ENCODE measurements at places on chromosomes 13 and 19.
A peak's percentile ranks its signal among the peaks of the same experiment; 100 is the strongest.

GRCh38 chr19:17683078-17683477, 5.1 kb downstream of the UNC13A start:
- DNase-seq = no peak

DNA sequence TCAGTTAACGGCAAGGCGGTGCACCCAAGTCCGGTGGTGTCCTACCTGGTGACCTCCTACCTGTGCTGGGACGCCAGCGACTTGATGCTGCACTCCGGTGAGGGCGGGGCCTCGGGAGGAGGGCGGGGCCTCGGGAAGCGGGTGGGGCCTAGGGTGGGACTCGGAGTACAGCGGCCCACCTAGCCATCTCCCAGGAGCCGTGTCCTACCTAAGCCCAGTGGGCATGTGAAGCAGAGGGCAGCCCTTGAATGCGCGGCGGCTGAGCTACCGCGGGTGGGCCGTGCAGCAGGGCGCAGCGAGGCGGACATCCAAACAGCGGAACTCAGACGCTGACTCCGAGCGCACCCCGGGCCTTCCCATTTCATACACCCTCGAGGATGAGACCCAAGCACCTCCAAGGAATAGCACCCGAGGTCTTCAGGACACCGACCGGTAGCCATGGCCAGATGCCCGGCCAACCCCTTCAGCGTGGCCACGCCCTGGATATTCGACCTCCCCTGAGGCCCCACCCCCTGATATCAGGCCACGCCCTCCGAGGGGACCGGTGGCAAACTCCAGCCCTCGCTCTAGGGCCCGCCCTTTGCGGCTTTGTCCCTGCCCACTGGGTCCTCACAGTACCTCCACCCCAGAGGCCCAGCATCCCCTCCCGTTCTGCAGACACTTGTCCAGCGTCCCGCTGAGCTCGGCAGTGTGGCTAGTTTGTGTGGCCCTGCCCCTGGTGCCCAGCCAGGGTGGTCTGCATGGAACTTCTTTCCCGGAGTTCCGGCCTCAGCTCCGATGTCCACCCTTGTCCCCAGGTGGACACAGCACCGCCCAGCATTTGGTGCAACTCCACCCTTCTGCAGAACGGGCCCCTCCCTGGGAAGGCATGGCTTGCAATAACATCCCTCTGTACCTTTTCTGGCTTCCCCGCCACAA, 5.4 kb downstream of the KLK1 start:
- peak; percentile 10 for DNase-seq

DNA sequence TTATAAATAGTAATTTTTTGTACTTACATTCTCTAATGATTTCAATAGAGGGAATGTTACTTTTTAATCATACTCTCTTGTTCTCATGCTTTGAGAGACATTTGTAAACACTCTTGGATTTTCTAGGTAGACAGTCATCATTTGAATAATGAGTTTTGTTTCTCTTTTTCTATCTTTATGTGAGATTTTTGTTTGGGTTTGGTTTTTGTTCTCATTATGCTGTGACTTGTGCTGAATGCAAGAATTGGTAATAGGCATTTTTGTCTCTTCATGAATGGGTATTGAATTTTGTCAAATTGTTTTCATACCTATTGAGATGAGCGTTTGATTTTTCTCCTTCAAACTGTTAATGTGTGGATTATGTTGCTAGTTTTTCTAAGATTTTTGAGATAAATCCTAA, 56.8 kb upstream of the GPR183 start:
- no peak for DNase-seq

GRCh38 chr13:21134475-21134874, 41.9 kb downstream of the SKA3 start:
- no peak for DNase-seq

DNA sequence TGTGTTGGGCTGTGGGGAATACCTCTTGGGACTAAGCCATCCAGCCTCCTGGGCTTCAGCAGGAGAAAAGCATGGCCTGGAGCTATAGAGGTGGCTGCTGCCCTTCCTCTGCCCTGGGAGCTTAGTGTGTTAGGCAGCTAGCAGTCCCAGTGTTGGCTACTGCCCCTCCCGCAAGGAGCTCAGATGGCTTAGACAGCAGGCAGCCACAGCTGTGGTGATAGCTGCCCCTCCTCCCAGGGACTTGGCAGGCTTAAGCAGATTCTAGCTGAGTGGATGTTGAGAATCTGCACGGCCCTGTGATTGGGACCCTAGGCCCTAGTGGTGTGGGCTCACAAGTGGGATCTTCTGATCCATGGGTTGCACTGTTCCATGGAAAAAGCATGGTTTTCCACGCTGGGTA, 264.5 kb downstream of the TDRD3 start:
- no peak for DNase-seq

GRCh38 chr13:80571346-80572307, 230.7 kb upstream of the SPRY2 start:
- no peak for DNase-seq

- DNase-seq = no peak
These were observed 3.6 kb upstream of the MYDGF start for GRCh38 chr19:4673726-4674125.

GRCh38 chr13:67935626-67936025, 705.5 kb upstream of the PCDH9 start:
- no peak for DNase-seq

DNA sequence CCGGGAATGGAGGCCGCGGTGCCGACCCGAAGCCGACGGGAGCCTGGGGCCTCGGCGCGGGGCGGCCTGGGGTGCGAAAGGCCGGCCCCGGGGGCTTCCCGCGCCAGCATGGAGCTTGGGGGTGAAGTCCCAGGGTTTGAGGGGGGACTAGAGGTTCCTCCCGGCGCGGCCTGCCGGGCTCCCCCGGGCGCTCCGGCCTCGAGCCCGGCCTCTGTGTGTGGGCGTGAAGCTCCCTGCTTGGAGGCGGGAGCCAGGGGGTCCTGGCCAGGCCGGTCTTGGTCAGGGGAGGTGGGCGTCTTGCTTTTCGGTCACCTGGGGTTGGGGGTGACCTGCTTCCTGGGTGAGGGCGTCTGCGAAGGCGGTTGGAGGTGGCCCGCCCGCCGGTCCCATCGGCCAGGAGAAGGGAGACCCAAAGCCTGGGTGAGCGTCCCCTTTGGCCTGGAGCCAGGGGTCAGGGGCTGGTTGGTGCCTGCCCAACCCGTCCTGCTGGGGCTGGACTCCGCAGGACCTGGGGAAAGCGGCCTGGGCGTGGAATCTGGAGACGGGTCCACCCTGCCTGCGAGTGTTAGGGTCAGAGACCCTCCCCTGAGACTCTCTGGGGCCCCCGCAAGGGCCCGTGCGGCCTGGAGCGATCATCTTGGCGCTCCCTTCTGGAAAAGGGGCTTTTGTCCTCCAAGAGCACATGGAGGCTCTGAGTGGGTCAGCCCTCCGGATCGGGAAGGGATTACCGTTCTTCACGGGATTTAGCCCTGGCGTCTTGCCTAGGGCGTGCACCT, 535 bp downstream of the BSG start:
- peak; percentile 65 for DNase-seq

GRCh38 chr19:6092329-6093286, 17.7 kb downstream of the RFX2 start:
- DNase-seq = peak; percentile 61

DNA sequence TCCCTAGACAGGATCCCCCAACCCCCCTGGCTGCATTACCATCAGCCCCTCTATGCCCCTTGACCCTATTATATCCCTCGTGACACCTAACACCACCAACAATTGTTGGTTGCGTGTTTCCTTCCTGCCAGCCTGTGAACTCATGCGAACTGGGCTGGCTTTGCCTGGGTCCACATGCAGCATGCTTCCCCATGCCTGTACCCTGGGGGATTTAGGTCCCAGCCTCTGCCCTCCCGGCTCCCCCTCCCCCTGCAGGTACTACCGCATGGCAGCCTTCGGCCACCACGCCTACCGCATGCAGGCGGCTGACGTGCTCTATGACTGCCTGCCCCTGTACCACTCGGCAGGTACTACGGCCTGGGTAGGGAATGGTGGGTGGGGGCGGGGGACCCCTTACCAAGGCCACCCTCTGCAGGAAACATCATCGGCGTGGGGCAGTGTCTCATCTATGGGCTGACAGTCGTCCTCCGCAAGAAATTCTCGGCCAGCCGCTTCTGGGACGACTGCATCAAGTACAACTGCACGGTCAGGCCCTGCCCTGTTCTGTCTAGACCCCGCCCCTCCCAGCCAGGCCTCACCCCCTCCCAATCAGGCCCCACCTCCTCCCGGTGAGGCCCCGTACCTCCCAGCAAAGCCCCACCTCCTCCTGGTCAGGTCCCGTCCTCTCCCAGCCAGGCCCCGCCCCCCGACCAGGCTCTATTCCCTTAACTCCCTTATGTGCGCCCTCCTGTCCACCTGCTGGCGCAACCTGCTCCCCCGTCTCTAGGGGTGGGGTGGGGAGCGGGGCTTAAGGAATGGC, 18.5 kb downstream of the SLC27A1 start:
- DNase-seq = no peak

DNA sequence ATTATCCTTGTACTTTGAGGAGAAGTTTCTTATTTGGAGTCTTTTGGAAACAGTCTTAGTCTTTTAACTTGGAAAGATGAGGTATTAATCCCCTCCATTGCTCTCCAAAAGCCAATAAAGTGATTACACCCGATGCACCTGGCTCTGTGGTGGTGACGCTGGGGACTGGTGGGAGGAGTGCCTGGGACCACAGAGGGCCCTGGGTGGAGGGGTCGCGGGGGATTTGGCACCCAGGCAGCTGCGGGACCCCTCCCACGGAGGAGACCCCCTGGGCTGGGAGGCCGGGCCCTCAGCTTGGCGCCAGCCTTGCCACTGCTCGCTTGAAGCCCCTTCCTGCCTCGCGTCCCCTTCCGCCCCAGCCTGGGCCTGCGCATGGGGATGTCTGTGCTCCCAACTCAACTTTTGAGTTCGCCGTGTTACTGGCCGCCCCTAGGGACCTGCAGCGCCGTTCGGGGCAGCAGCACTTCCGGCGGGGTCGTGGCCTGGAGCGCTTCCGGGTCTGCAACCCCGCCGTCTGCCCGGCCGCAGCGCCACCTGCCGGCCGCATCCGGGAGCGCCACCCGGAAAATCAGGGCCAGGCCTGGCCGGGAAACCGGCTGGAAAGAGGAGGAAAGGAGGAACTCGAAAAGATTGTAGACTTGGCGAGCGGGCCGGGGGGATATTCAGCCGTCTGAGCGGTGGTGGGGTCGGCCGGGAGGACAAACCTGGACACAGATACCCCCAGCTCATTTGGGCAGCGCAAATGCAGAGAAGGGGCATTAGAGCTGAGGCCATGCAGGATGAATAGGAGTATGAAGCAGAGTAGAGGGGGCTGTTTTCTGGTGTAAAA, 8.4 kb downstream of the PEAK3 start:
- peak; percentile 65 for DNase-seq

- DNase-seq = peak; percentile 11
These were observed 1487.7 kb downstream of the EFNB2 start for GRCh38 chr13:105047676-105048295.

DNA sequence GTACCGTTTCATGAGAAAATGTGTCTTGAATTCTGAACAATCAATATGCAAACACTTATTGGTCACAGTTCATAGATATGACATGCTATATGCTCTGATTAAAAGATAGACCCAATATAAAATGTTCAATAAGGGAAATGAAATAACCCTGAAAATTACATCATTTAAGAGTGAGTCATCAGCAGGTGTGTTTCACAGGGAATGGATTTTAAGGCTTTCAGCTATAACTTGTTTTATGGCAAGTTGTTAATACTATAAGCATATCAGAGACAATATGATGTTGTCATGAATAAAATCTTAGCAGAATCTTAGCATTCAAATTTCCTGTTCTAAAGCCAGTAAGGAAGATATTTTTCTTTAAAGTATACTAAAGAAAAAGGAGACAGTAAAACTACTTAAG, 483.4 kb upstream of the PCDH9 start:
- no peak for DNase-seq

DNA sequence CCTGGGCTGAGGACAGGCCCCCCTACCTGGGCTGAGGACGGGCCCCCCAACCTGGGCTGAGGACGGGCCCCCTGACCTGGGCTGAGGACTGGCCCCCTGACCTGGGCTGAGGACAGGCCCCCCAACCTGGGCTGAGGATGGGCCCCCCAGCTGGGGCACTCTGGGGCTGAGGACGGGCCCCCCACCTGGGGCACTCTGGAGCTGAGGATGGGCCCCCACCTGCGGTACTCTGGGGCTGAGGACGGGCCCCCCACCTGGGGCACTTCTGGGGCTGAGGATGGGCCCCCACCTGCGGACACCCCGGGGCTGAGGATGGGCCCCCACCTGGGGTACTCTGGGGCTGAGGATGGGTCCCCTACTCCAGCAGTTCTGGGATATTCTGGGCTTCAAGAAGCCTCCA, 65.5 kb downstream of the RASA3 start:
- DNase-seq = no peak

- no peak for DNase-seq
These were observed 68.7 kb downstream of the LIG4 start for GRCh38 chr13:108146642-108147041.

DNA sequence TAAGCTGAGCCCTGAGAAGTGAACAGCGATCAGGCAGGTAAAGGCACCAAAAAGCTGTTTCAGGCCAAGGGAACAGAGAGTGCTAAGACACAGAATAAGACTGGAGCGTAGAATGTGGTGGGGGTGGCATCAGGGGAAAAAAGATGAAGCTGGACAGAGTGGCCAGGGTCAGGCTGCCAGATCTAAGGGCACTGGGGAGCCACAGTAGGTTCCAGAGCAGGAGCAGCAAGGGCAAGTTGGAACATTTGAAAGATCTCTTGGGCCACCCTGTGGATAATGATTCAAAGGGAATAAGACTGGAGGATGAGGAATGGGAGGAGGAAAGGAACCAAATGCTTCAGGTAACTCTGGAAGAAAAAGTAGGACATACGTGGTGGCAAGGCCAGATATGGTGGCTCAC, 6.5 kb upstream of the PLIN3 start:
- no peak for DNase-seq

GRCh38 chr19:17125728-17126677, 50.4 kb downstream of the MYO9B start:
- peak; percentile 51 for DNase-seq

GRCh38 chr13:34452831-34453230, 489.2 kb upstream of the NBEA start:
- DNase-seq = no peak

GRCh38 chr19:56972291-56972841, 131.8 kb upstream of the PEG3 start:
- no peak for DNase-seq

DNA sequence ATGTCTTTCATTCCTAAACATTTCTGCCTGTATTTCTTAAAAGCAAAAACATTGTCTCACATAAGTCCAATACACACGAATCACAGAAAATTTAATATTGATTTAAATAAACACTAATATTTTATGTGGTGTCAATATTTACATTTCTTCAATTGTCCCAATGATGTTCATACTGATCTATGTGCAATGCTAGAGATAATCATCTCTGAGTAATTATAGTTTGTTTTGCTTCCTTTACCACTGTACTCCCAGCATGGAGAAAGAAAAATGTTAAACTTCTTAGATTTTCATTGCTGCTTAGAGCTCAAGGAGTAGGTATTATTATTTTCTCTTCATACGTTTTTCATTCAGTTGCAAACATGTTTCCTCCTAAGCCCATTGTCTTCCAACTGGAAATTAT, 434.2 kb upstream of the PRR20A start:
- no peak for DNase-seq

DNA sequence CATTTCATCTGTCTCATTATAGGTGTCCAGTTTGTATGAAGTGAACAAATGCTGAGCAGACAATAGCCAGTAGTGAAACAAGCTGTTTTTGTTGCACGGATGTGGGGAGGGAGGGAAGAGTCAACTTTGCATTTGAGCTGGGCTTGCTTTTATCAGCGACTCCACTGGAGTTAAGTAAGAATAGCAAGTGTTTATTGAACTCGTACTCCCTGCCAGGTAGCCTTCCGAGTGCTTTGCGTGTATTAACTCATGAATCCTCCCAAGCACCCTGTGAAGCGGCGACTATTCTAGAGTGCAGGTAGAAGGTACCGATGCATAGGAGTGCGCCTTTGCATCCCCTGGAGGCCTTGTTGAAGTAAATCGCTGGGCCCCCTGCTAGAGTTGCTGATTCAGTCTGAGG, 4.7 kb upstream of the ZNF444 start:
- peak; percentile 51 for DNase-seq
